A549 treated with dexamethasone at 1 μM for 4 hours (cell line): ENCODE measurements at places on chromosomes 2 and 18. TPM values are rescaled to one million over a fixed set of nuclear protein-coding genes. Genes with fewer than 3 reads are reported as not detected.

The ZNF385B gene
- total RNA-seq = not detected in 5 replicates

The EFHD1 gene
- 3.5 to 5.1 TPM (median 4.9 TPM) in 5 replicates for total RNA-seq

The OSR1 gene
- total RNA-seq = 8.3 to 12.3 TPM (median 9.5 TPM) in 5 replicates

The ZNF532 gene
- total RNA-seq = 19.9 to 28.6 TPM (median 24.8 TPM) in 5 replicates

The IL18R1 gene
- total RNA-seq = 1.1 to 1.4 TPM (median 1.2 TPM) in 5 replicates

The INPP5D gene
- 0.40 to 0.70 TPM (median 0.62 TPM) in 5 replicates for total RNA-seq

The DCDC2C gene
- total RNA-seq = 0.26 to 0.67 TPM (median 0.28 TPM) in 5 replicates

The CFLAR gene
- 87.4 to 118 TPM (median 99.9 TPM) in 5 replicates for total RNA-seq

The ALK gene
- 0.02 to 0.04 TPM in 2 of 5 replicates, not detected in the others for total RNA-seq

The NXPH2 gene
- total RNA-seq = not detected in 5 replicates
